ENCODE measurements at places on chromosomes 3 and 15.

DNA sequence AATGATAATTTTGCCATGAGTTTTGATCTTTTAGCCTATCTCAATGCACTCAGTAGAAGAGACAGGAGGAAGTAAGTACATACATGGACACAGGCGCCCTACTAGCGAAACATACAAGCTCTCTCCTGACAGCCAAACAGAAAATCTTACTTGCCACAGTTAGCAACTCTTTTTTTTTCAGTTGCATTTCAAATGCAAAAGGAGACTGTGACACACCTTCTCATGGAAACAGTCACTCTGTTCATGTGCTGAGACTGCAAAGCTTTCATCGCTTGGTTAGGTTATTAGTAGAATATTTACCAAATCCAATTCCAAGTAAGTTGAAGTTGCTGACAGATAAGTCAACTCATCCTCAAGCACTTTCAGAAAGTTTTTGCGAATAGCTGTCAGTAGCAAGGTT is 223.3 kb downstream of the FOXP1 start:
- no peak for DNase-seq

DNA sequence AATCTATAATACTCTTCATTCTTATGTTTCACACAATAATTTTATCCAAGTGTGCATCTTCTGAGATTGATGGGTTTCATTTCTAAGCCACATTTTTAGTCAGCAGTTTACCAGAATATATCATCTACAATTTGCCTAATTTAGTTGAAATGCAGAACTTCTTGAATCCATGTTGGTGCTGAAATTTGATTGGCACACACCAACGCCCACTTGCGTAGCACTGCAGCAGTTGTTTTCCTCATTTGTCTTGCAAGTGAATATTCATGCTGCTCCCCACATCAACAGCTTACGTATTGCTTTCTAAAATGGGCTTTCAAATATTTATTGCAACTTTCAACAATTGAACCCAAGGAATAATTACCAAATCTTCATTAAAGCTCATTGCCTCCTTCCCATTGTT is 87.8 kb upstream of the CTDSPL start:
- DNase-seq, result no peak

- no peak for DNase-seq
Observed at GRCh38 chr3:20140881-20141280, 45.1 kb downstream of the SGO1 start.

GRCh38 chr3:111605493-111605892 is 10.3 kb upstream of the ZBED2 start:
- no peak for DNase-seq

Data from caudate nucleus (tissue), 63 donors.